Sigmoid colon (tissue), 7 donors: ENCODE measurements at places on chromosomes 4 and X.

- peak overlapping the region; percentile 85 for H3K4me3 ChIP-seq
- H3K36me3 ChIP-seq = peaks cover 43% of the 10 kb centered on the region
- peak; percentile 56 for DNase-seq
Measured at GRCh38 chr4:2935762-2936743, 27.2 kb downstream of the NOP14 start.

- H3K27me3 ChIP-seq = no peaks in the 10 kb centered on the region
- H3K27ac ChIP-seq = no peak overlapping the region
- H3K4me1 ChIP-seq = no peaks in the 10 kb centered on the region
Measured at GRCh38 chr4:67393699-67394281, 151.5 kb downstream of the CENPC start.

DNA sequence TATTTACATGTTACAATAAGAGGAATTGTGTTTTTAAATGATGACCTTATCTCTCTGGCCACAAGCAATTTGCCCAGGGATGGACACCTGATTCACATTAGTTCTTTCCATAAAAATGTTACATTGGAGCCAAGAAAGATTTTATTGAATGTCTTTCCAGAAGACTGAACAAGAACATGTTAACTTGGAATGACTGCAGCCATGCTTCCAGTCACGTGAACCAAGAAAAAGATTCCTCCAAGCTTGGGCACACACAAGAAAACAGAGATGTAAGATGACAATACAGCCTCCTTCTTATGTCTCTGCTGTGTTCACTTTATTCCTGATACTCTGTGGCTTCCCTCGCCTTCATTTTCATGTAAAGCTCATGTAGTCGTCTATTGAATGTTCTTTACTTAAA lies 737.6 kb downstream of the TRIML1 start:
- no peaks in the 10 kb centered on the region for H3K36me3 ChIP-seq
- H3K27ac ChIP-seq = no peak overlapping the region
- no peaks in the 10 kb centered on the region for H3K4me1 ChIP-seq
- H3K27me3 ChIP-seq = no peaks in the 10 kb centered on the region
- DNase-seq = no peak
- H3K4me3 ChIP-seq = no peak overlapping the region

- H3K4me3 ChIP-seq = no peak overlapping the region
- no peak for DNase-seq
- no peaks in the 10 kb centered on the region for H3K36me3 ChIP-seq
Measured at GRCh38 chrX:65999563-66000148, 40.2 kb downstream of the VSIG4 start.

- no peaks in the 10 kb centered on the region for H3K4me1 ChIP-seq
- DNase-seq = no peak
- H3K36me3 ChIP-seq = no peaks in the 10 kb centered on the region
- H3K27me3 ChIP-seq = no peaks in the 10 kb centered on the region
- H3K4me3 ChIP-seq = no peak overlapping the region
- peak overlapping the region; percentile 35 for H3K27ac ChIP-seq
Measured at GRCh38 chr4:156545003-156545785, 426.4 kb downstream of the PDGFC start.

GRCh38 chr4:121252224-121252806 lies 88.2 kb upstream of the TNIP3 start:
- DNase-seq = peak; percentile 68
- no peak overlapping the region for H3K4me3 ChIP-seq
- H3K36me3 ChIP-seq = no peaks in the 10 kb centered on the region

DNA sequence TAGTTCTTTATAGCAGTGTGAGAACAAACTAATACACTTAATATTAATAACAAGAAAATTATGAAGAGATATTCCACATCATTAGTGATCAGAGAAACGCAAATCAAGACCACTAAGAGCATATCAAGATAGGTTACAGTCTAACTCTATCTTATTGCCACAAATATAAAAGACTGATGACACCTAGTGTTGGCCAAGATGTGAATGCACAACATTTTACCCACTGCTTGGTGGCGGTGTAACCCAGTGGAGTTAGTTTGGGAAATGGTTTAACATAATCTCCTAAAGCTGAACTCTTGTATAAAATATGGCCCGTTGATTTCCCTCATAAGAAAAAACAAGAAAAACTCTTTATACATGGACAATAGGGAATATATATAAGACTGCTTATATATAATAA lies 92.4 kb downstream of the SLITRK2 start:
- no peaks in the 10 kb centered on the region for H3K36me3 ChIP-seq
- H3K4me3 ChIP-seq = no peak overlapping the region
- no peaks in the 10 kb centered on the region for H3K27me3 ChIP-seq
- H3K27ac ChIP-seq = no peak overlapping the region

DNA sequence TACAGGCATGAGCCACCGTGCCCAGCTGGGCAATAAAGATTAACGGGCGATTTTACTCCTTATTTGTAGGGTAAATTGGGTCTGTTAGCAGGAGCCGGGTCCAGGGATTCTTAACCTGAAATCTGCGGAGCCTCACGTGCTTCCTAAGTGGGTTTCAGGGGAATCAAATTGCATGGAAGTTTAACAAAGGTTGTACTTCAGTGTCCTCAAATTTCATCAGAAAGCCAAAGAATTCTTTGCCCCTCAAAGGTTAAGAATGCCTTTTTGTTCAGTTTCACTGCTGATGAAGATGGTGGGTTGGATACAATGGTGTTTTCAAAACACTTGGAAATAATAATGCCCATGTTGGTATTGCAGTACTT lies 67.9 kb downstream of the AFF1 start:
- no peaks in the 10 kb centered on the region for H3K36me3 ChIP-seq
- no peaks in the 10 kb centered on the region for H3K27me3 ChIP-seq
- no peak overlapping the region for H3K4me3 ChIP-seq
- DNase-seq = no peak
- H3K4me1 ChIP-seq = peaks cover 17% of the 10 kb centered on the region
- H3K27ac ChIP-seq = no peak overlapping the region

DNA sequence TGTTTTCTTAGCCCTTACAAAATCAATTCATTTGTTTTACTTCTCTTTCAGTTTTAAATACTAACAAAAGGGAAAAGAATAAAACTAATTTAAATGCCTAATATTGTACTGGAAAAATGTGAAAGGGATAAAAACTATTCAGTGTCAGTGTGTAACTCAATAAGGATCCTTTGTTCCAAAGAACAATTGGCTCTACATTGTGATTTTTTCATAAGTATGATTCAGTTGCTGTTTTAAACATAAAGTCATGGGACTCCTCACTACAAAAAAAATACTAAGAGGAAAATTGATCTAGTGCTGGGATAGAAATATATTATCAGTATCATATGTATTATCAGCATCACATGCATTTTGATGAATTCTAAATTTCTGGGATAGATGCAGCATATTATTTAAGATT lies 199.4 kb upstream of the TRAM1L1 start:
- H3K27me3 ChIP-seq = no peaks in the 10 kb centered on the region
- DNase-seq = no peak
- H3K27ac ChIP-seq = no peak overlapping the region
- H3K36me3 ChIP-seq = no peaks in the 10 kb centered on the region

GRCh38 chr4:102403116-102403515 lies 57.8 kb upstream of the SLC39A8 start:
- no peaks in the 10 kb centered on the region for H3K36me3 ChIP-seq
- H3K27ac ChIP-seq = no peak overlapping the region
- no peaks in the 10 kb centered on the region for H3K27me3 ChIP-seq
- no peak overlapping the region for H3K4me3 ChIP-seq
- DNase-seq = no peak
- H3K4me1 ChIP-seq = peaks cover 4% of the 10 kb centered on the region

GRCh38 chrX:94058728-94059382 lies 384.8 kb downstream of the FAM133A start:
- DNase-seq = no peak
- H3K36me3 ChIP-seq = no peaks in the 10 kb centered on the region
- no peaks in the 10 kb centered on the region for H3K4me1 ChIP-seq
- H3K27me3 ChIP-seq = no peaks in the 10 kb centered on the region
- no peak overlapping the region for H3K4me3 ChIP-seq

DNA sequence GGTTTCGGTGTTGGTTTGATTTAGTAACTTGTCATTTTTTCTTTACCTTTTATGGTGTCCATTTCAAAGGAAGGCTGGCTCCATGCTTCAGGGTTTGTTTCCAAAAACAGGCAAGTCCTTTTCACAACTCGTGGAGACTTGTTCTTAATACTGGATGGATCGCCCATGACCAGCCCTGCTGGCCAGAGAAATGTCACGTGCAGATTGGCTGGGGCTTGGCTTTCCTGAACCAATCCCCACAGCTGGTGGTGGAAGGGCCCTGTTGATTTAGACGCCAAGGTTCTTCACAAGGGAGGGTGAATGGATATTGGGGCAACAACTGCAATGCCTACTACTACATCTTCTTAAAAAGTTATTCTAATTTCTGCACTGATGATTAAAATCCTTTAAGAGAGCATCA lies 92.6 kb downstream of the SHROOM3 start:
- peak overlapping the region; percentile 8 for H3K27ac ChIP-seq
- no peaks in the 10 kb centered on the region for H3K27me3 ChIP-seq
- no peaks in the 10 kb centered on the region for H3K36me3 ChIP-seq
- no peak for DNase-seq

DNA sequence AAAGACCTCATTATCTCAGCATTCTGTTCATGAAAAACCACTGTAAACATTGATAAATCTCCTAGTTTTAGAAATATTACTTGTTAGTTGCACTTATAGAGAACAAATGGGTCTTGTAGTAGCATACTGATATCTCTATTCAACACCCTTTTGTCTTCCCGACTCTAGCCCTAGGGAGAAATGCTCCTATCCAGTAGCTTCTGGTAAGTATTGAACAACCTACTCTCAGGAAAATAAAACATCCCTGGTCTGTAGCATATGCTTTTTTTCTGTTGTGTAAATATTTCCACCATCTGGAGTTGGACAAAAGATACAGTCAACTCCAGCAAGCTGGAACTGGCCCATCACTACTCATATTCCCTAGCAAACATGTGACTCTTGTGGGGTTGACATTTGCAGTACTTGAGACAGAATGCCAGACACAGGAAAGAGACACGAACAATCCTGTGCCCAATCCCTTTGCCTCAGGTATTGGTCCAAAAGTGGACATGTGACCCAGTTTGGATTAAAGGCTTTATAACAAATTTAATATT lies 188.2 kb downstream of the GC start:
- no peak overlapping the region for H3K4me3 ChIP-seq
- DNase-seq = no peak
- no peaks in the 10 kb centered on the region for H3K4me1 ChIP-seq
- no peak overlapping the region for H3K27ac ChIP-seq

DNA sequence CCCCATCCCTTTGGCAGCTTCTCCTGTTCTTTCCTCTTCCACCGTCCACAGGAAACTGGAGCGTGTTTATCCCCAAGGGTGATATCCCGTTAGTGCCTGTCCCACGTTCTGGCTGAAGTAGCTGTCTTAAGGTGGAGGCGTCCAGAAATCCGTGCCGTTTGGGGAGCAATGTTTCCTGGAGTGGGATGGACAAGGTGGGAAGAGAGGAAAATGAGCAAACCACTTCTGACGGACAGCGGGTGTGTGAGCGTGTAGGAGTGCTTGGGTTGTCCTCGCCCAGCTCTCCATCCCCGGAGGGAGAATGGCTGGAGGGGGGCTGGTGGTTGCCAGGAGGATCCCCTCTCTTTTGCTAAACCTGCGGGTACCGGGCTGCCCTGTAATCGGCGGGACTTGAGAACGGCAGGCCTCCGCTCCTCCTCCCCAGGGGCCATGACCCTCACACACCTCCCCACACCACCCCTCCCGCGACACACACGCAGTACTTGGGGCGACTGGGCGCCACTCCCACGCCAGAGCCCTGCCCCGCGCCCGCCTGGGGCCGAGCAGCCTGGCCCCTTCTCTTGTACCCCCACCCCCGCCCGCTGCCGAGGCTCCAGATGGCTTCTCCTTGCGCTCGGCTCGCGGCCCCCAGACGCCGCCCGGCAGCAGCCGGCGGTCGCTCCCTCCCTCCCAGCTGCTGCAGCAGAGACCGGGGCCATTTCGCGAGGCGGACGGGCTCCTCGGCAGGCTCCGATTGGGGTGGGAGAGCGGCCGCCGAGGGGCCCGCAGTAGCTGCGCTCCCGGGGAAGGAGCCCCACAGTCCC lies 13.9 kb upstream of the PRDM8 start:
- peak; percentile 83 for DNase-seq
- peak overlapping the region; percentile 75 for H3K4me3 ChIP-seq
- peaks cover 29% of the 10 kb centered on the region for H3K4me1 ChIP-seq

DNA sequence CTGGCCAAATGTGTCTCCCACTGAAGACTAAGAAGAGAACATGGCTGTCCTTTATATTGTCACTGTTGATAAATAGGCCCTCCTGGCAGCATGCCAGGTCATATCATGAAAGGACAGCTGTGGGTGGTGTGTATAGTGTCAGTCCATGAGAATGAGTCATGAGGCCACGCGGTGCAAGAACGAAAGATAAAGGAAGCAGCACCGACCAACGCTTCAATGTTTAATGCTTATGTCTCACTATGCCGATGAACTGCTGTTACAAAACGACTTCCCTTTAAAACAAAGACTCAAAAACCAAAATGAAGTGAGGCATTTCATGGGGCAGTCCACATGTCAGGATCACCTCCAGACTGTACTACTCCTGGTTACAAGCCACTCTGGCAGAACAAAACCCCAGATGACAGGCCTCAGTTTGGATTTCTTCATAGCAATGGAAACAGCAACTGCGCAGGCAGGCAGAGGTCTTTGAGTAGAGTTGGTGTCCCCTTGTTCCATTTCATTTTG lies 5.2 kb upstream of the TCEANC start:
- H3K36me3 ChIP-seq = no peaks in the 10 kb centered on the region
- no peaks in the 10 kb centered on the region for H3K27me3 ChIP-seq
- H3K4me3 ChIP-seq = no peak overlapping the region
- H3K4me1 ChIP-seq = peaks cover 3% of the 10 kb centered on the region

DNA sequence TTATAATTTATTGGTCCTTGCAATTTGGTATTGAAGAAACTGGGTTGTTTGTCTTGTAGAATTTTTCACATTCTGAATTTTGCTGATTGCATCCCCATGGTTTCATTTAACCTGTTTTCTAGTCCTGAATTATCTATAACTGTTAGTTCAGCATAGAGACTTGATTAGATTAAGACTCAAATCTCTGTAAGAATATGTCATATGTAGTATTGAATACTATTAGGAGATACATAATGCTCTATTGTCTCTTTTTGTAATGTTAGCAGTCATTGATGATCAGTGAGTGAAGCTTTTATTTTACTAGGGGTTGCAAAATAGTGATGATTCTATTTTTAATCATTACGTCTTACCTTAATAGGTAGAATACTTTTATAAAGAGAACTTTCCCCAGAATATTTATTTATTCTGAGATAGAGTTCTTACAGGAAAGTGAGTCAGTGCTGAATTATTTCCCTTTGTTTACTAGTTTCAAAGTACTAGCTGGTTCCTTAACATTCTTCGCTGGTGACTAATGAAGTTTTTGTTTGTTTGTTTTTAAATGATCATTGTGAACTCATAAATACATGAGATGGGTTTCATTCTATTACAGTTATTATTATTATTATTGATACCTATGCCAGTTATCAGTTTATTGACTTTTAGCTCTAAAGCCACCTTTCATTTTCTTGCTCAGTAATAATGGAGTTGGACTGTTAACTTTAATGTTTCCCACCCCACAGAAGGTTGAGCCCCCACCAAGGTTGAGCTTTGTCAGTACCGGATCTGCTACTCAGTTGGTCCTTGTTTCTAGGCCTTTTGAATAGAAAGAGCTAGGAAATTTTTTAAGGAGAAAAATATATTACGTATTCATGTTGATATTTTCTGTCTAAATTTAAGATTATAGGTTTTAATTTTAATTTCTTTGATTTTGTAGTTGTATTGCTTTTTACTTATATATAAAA lies 102.3 kb downstream of the LARP1B start:
- no peaks in the 10 kb centered on the region for H3K27me3 ChIP-seq
- no peak overlapping the region for H3K4me3 ChIP-seq
